OCI-M1 (cell line): ENCODE measurements at places on chromosomes 5 and 9.

DNA sequence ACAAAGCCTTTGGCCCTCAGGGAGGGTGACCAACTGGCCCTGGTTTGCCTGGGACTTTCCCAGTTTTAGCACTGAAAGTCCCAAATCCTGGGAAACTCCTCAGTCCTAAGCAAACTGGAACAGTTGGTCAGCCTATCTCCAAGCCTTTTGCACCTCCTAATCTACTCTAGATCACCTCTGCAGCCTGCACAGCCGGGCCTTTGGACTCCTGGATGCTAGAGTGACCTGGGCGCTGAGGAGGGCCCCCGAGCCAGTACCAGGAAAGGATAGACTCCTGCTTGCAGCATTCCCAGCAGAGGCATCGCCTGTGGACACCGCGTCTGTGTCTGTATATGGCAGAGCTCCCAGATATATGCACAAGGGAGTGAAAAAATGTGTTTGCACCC, 15.1 kb downstream of the IRF1 start:
- DNase-seq = no peak

DNA sequence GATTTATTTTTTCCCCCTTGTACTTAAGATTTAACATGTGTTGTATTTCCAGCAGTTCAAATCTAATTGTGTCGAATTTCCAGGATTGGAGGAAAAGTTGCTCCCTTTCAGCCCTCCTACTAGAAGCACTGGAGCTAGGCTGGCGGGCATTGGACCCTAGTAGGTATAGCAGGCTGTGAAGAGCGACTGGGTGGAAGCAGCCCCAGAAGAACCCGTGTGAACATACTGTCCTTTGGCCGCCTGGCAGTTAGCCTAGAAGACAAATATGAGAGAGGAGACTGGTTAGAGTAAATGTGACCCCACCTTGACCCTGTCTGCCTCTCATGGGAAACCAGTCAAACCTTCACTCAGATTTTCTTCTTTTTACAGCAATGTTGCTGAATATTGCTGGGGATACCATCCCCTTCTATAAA, 13.9 kb downstream of the ALDOB start:
- DNase-seq = no peak

- DNase-seq = no peak
These were observed 28.6 kb upstream of the EPB41L4B start for GRCh38 chr9:109349421-109349846.

DNA sequence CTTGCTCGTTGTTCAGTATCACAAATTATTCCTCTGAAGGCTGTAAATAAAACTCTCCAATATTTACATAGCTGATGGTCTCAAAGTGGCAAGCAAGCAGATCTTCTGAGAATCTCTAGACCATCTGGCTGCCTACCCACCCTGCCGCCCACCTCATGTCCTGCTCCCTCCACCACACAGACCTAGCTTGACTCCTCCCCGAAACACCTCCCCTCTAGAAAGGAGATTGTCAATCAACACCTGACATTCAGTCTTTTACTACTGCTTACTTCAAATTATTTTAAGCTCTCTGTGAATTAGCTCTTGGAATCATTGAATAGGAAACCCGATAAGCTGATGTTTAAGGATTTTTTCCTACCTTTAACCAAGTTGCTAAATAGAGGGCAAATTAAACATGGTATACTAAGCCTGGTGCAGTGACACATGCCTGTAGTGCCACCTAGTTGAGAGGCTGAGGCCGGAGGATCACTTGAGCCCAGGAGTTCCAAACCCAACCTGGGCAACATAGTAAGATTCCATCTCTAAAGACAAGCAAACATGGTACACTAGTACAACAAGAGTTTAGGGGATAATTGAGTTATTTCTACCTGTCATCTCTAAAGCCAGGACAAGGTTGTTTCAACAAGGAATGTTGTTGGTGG, 10.9 kb upstream of the SOWAHA start:
- no peak for DNase-seq
